Mucosa of descending colon (tissue), 3 donors: ENCODE measurements at places on chromosomes 12 and 14.

- no peak for DNase-seq
These were observed 53.7 kb downstream of the GALNT4 start for GRCh38 chr12:89470741-89471509.

GRCh38 chr12:92210071-92210470 is 64.4 kb upstream of the BTG1 start:
- DNase-seq = no peak

DNA sequence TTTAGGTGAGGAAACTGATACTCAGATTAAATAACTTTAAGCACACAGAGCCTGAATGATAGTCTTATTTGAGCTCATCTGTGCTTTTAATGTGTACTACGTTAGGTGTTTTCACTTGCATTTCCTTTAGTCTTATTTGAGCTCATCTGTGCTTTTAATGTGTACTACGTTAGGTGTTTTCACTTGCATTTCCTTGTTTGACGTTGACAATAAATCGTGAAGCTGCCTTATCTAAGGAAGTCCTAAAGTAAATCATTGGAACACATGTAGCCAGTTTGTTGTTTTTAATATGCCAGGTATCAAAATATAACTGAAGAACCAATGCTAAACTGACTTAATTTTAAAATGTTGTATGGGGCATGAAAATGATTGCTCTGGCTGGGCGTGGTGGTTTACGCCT is 2.0 kb downstream of the RAP1B start:
- DNase-seq = no peak

- no peak for DNase-seq
These were observed 16.5 kb upstream of the NRDE2 start for GRCh38 chr14:90348270-90348669.

- no peak for DNase-seq
These were observed 258.6 kb upstream of the NPAS3 start for GRCh38 chr14:32679927-32680612.

DNA sequence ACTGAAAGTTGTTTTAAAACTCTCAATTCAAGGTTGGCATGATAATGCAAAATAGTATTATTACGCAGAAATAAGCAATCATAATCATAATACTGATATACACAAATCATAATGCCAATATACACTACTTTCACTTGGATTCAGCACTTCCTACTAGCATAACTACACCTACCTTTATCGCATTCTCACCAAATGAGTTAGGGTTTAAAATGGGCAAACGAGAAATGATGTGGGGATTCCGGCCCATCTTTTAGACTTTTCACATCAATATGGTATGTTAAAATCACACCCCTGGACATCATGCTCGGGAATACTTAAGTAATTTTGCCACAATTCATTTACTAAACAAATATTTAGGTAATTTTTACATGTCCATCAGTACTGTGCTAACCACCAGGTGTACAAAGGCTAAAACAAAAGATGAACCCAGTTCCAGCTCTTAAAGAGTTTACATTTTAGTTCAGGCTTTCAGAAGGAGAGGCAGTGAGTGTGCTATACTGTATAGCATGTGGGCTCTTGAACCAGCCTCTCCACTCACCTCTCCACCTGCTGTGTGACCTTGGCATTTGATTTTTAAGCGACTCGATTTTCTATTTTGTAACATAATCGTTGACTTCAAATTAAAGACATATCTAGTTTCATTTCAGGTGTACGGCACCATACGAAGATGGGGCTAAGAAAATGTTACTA is 1.1 kb upstream of the USP15 start:
- no peak for DNase-seq

- DNase-seq = no peak
These were observed 36.8 kb upstream of the G2E3 start for GRCh38 chr14:30521899-30522736.

- peak; percentile 27 for DNase-seq
These were observed 12.0 kb downstream of the ADSS1 start for GRCh38 chr14:104735830-104736642.

GRCh38 chr14:95741038-95741490 is 27.1 kb upstream of the TCL1A start:
- DNase-seq = no peak

- no peak for DNase-seq
These were observed 188.4 kb downstream of the NRXN3 start for GRCh38 chr14:78358591-78358990.

- DNase-seq = no peak
These were observed 12.4 kb downstream of the ERG28 start for GRCh38 chr14:75648066-75648838.

DNA sequence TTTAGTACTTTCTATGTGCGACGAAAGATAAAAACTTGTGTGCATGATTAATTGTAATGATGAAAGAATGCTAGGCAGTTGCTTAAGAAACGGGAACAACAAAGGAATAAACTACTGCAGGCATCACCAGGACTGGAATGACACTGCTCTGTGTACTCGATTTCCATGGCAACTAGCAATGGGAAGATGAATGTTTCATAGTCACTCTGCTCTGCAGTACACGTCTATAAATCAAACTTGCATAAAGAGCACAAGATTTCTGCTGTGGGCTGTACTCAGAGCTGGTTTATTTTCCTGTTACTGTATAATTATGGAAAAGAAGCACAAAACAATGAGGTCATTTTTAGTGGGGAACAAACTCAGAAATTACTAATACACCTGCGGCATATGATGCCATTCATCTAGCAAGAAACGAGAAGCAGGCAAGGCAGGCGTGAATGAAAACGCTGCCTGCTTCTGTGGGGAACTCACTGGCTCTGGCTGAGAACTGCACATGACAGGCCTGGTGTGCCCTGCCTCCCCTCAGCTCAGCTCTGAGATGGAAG is 41.8 kb downstream of the EFCAB11 start:
- no peak for DNase-seq

GRCh38 chr12:77947330-77947729 is 116.6 kb downstream of the NAV3 start:
- DNase-seq = no peak

DNA sequence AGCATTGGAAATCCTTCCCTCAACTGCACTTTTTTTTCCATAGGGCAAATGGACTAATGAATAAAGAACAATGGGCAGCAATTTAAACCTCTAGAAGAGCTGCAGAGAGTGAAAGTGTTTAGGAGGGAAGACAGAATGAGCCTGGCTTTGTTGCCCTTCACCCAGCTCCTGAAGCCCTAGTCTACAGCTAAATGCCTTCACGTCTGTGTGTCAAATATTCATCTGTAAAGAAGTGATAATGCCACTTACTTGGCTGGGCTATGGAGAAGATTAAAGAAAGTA is 45.6 kb downstream of the FLRT2 start:
- DNase-seq = no peak

GRCh38 chr12:96044017-96044942 is 8.9 kb upstream of the LTA4H start:
- no peak for DNase-seq

- no peak for DNase-seq
These were observed 6.2 kb upstream of the BIN2 start for GRCh38 chr12:51330186-51330585.

DNA sequence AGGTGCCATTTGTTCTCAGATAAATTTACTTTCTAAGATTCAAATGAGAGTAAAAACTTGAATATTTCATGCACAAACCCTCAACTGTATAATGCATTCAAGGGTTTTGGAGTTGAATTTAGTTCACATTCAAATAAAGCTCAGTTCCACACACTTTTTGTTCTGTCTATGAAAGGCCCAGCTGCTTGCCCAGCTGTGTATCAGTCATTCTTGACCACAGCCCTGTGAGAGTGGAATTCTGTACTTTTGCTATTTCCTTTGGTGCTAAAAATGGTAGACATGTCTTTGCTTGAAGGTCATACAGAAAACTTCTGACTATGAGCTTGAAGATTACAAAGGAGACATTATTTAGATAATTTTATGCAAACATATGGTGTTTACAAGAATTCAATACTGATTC is 110.4 kb downstream of the KCNC2 start:
- DNase-seq = no peak

- peak; percentile 36 for DNase-seq
These were observed 1.4 kb upstream of the ABCD2 start for GRCh38 chr12:39620659-39621658.
